Epithelial cell of proximal tubule (primary cell): ENCODE measurements at places on chromosomes 3 and 15. TPM values are rescaled to one million over a fixed set of nuclear protein-coding genes. Genes with fewer than 3 reads are reported as not detected.

- peak; percentile 83 for DNase-seq
Measured at GRCh38 chr3:111846717-111847116, 12.3 kb upstream of the PHLDB2 start.

DNA sequence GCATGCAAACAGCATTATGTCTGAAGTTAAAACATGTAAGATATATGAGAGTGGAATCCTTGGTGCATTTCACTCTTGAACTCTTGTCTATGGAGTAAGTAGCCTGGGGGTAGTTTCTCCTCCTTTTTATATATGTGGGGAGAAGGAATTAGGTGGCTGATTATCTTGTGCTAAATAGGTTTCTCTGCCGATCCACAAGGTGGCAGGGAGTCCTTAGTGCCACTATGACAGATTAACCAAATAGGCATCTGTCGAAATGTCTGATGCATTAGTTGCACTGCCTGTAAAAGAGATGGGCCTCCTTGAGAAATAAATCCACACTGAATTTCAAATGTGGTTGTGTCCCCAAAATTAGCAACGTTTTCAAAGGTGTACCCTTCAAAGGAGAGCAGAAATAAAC, 170.1 kb downstream of the CNTN4 start:
- DNase-seq = no peak

GRCh38 chr15:76793162-76793561, 112.0 kb downstream of the SCAPER start:
- no peak for DNase-seq

The CISH gene
- total RNA-seq = 1.8 and 3.8 TPM in 2 replicates

GRCh38 chr3:157573281-157573680, 70.1 kb upstream of the VEPH1 start:
- DNase-seq = no peak

The TMEM266 gene
- not detected in 2 replicates for total RNA-seq

DNA sequence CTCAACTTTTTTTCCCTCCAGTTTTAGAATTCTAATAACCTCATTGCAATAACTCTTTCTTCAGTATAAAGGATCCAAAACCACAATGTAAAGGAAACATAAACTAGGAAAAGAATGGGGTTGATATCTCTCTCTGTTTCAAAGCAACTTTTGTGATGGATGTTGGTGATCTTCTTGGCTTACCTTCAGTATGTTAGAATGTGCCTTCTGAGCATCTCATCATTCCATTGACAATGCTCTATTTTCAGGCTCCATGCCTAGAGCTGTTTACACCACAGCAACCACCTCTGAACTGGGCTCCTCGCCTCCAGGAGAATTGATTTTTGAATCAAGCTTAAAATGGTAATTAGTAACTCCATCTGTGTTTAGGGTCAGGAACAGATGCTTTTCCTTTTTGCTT, 6.6 kb downstream of the NLGN1 start:
- no peak for DNase-seq

The LNP1 gene
- 1.6 and 2.3 TPM in 2 replicates for total RNA-seq

The TBC1D2B gene
- total RNA-seq = 15.0 and 21.3 TPM in 2 replicates

The AGTR1 gene
- total RNA-seq = 0.12 and 0.14 TPM in 2 replicates

- peak; percentile 77 for DNase-seq
Measured at GRCh38 chr3:120177151-120177550, 82.9 kb upstream of the GSK3B start.

- no peak for DNase-seq
Measured at GRCh38 chr15:39312984-39313383, 267.9 kb upstream of the THBS1 start.

GRCh38 chr3:72085036-72085435, 300.1 kb upstream of the PROK2 start:
- no peak for DNase-seq

DNA sequence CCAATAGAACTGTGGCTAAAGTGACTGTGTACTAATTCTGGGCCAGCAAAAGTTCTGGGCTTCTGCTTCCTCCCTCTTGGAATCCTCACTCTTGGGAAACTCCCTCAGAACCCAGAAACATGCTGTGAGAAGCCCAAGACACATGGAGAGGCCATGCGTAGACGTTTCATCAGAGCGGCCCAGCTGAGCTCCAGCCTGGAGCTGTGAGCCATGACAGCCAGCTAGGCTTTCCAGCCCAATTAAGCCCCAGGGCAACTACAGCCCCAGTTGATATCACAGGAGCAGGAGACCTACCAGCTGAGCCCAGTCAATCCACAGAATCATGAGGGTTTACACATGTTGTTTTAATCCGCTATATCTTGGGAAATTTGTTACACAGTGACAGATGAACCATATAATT, 43.6 kb upstream of the CNOT10 start:
- no peak for DNase-seq

The STX19 gene
- not detected in 2 replicates for total RNA-seq

DNA sequence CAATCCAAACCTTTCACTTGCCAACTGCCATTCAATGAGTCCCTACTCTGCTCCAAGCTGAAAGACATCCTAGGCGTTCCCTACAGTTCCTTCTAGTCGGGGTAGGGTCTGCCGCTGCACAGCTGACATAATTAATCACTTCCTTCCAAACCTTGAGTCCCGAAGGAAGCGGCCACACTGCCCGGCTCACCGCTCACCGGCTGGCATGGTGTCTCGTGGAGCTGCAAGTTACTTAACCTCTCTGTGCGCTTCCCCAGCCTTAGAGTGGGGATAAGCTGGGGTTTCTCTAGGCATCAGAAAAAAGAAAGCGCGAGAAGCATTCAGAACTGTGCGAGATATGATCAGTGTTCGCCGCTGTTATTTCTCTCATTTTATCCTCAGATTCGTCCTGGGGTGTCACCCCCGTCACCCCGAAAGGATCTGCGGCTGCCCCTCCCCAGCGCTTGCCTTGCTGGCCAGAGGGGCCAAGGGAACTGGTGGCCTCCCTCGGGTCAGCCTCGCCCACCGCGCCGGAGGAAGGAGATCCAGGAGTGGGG, 748 bp downstream of the MRPS25 start:
- DNase-seq = no peak

DNA sequence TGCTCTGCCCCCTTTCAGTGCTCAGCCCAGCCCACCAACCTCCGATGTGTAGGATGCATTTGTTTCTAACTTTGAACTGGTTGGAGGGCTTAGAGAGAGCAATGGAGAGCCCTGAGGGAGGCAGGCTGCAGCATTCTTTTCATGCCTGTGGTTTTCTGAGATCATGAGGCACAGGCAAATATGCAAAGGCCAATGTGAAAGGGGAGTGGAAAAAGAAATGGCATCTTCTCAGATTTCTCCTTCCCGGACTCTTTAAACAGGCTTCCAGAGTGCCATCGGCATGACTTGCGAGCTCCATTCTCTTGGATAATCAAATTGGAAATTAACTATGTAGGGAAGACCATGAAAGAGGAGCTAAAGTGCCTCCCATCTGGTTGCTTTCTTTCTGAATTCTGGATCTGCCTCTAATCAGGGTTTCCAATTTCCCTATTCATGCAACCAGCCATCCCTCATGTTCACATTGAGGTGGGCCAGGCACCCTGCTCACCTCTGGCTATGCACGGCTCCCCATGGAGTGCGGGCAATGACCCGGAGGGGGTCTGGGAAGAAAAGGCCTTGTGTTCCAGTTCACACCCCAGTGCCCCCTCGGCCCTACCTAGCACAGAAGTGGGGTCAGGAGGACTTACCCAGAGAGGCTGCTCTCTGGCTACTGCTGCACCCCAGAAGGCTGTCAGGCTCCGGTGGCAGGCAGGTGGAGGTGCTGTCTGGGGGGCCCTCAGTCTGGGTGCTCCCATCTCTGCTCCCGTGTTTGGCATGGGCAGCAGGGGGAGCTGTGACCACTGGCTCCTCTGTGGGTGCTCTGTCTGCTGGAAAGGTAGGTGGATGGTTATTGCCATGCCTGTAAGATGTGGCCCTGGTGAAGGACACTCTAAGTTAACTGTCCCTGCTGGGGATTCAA, 16.1 kb downstream of the AMOTL2 start:
- peak; percentile 90 for DNase-seq

- peak; percentile 16 for DNase-seq
Measured at GRCh38 chr15:28082891-28083684, 16.0 kb downstream of the OCA2 start.

GRCh38 chr3:87247430-87247773, 20.3 kb downstream of the CHMP2B start:
- DNase-seq = no peak

The CPN2 gene
- not detected in 2 replicates for total RNA-seq

The LARP6 gene
- total RNA-seq = 28.8 and 34.8 TPM in 2 replicates

- DNase-seq = no peak
Measured at GRCh38 chr15:91864664-91865063, 11.2 kb downstream of the SLCO3A1 start.

- DNase-seq = no peak
Measured at GRCh38 chr15:48530528-48530927, 115.0 kb downstream of the FBN1 start.

The CPNE9 gene
- total RNA-seq = not detected in 2 replicates

The ZNF860 gene
- total RNA-seq = 0.29 and 3.2 TPM in 2 replicates

DNA sequence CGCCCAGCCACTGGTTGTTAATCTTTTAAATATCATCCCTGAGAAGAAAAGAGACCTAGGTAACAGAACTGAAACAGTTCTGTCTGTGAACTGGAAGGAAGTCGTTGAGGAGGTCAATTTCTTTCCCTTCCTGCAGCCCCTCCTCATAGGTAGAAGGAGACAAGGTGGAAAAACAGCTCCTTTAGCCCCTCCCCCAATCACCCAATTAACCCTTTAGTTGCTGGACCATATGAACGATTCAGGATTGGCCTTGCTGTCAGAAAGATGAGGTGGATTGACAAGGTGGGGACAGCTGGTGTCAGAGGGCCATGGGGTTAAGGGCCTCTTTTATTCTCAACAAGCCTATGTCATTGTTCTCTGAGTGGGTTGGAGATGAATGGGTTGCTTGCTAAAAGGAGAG, 36.0 kb upstream of the ZNF445 start:
- DNase-seq = no peak

- no peak for DNase-seq
Measured at GRCh38 chr15:67750371-67750770, 74.9 kb upstream of the SKOR1 start.

DNA sequence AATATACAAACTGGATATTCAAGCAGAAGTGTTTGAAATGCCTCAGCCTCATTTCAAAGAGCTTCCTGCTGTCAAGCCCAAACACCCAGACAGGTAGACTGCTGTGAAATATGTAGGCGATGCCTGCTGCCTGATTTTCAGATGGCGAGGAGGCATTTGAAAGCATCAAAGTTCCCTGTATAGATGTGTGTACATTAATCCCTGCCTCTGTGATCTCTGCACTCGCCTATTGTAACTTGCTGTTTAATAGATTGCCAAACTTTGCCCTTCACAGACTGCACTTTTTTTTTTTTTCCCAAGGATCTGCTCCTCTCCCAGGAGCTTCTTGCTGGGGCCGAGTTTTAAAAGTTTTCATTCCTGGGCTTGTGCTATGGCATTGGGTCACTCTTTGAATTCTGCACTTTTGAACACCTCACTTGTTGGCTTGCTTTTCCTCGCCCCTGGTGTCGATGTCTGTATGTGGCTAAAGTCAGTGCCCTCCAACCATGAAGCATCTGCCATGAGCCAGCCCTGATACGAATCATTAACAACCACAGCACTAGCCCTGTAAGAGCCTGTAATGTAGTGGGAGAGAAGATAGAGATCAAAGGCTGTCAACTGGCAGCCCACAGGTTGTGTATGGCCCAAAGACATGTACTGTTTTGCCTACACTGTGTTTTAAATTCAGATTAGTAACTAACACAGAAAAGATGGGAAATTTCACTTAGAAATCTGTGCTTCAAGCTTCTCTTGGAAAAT, 287.6 kb upstream of the ICE2 start:
- DNase-seq = no peak

GRCh38 chr3:52880474-52880873, 16.9 kb downstream of the STIMATE start:
- DNase-seq = no peak

DNA sequence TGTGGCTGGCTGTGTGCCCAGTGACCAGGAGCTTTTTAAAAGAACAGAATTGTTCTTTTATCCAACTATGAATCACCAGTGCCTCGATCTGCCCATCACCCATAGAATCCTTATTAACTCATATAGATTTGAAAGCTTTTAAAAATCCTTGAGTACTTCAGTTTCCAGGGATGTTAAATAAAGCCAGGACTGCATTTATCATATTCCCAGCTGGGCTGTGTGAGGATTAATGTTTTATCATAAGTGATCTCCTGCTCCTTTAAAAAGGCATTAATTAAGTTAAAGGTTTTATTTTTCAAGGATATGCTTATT, 234.0 kb downstream of the MYRIP start:
- peak; percentile 51 for DNase-seq

DNA sequence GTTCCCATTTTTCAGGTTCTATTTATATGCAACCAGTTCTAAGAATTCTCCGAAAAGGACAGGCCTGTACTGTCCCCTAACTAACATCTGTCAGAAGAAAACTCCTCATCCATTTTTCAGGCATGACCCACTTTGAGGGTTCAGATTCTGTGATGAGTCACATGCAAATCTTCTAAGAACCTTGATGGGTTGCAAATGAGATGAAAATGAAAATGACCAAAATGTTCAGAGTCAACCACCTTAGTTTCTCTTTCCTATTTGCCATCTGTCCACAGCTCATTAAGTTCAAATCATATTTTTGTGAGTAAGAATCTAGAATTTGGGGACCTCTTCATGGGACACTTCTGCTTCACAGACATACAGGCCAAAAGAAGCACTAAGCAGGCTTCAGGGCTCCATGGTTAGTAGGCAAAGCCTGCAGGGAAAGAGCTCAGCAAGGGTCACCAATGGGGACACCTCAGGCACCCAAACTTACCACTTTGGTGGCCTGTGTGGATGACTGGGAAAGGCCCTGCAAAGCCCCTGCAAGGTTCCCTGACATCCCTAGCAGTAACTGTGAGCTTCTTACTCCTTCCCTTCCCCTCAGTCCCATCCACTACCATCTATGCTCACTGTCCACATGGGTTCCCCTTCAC, 122.0 kb downstream of the WDR76 start:
- DNase-seq = no peak

The ADAMTS17 gene
- total RNA-seq = 0.06 and 0.36 TPM in 2 replicates

The AGBL1 gene
- not detected in 2 replicates for total RNA-seq

The MOBP gene
- 0.35 TPM in 1 of 2 replicates, not detected in the other for total RNA-seq
